ENCODE measurements at places on chromosomes 7 and 10.

DNA sequence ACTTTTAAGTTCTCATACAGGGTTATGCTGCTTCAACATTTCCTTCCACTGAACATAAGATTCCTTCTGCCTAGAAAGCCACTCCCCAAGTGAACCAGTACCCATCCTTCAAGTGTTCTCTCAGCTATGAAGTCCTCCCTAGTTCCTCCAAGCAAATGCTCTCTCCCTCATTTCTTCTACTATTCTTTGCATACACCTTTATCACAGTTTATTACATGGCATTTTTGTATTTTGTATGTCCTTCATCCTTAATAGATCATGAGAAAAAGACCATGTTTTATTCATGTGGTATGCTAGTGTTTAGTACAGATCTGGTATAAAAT is 1.9 kb downstream of the SYPL1 start:
- no peak for DNase-seq

- no peak for DNase-seq
Measured at GRCh38 chr7:113086431-113086888, at the start of gene GPR85. Gene GPR85, minus strand, starts transcription at chr7:113086827. Its CDS starts 2,106 bp downstream, at chr7:113084721.

GRCh38 chr7:73992101-73992562 is 35.8 kb upstream of the ELN start:
- DNase-seq = no peak

DNA sequence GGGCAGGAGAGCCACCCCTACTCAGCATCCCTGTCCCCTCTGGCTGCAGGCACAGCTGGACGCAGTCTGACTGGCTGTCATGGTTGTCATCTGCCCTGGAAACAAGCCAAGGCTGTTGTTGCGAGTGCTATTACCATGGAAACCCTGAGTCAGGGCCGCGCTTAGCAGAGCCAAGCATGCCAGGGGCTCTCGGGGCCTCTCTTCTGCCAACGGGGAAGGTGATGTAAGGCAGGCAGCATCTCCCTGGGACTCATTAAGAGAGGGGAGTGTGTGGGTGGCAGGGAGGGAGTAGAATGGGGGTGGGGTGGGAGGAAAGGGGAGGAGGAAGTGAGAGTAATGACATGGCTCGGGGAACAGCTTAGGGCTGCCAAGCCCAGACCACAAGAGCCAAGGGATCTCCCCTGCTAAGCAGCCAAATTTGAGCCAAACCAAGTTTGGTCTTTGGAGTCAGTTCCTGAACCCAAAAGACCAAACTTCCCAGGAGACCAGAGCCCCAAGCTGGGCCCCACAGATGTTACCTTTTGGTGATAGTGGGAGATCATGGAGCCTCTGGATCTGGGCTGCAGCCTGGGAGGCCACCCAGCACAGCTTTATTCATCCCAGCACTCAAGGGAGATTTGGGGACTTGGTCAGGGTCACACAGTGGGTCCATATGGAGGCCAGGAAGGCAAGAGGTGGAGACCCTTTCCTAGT is 67.6 kb downstream of the TMEM130 start:
- no peak for DNase-seq

- peak; percentile 33 for DNase-seq
Measured at GRCh38 chr7:79709574-79710409, 256.3 kb upstream of the MAGI2 start.

- no peak for DNase-seq
Measured at GRCh38 chr7:2851497-2851896, 7.4 kb upstream of the GNA12 start.

DNA sequence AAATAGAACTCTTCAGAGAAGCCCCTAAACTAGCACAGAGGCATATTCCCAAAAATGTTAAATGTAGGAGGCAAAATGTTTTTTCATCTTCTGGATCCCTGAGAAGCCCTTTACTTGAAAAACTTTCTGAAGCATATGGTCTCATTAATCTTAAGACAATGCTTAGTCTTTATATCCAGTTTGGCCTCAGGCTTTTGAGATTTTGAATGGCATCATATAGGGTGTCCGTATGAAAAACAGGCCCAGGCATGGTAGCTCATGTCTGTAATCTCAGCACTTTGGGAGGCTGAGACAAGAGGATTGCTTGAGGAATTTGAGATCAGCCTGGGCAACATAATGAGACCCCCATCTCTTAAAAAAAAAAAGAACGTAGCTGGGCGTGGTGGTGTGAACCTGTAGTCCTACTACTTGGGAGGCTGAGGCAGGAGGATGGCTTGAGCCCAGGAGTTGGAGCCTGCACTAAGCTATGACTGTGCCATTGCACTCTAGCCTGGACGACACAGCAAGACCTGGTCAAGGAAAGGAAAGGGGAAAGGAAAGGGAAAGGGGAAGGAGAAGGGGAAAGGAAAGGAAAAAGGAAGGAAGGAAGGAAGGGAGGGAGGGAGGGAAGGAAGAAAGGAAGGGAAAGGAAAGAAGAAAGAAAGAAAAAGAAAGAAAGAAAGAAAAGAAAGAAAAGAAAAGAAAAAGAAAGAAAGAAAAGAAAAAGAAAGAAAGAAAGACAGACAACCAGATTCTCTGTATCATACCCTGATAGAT is 119.4 kb downstream of the CDK6 start:
- no peak for DNase-seq
